NCI-H187 treated with DMSO at 0.1 percent for 48 hours (cell line): ENCODE measurements at places on chromosomes 5 and 9.

DNA sequence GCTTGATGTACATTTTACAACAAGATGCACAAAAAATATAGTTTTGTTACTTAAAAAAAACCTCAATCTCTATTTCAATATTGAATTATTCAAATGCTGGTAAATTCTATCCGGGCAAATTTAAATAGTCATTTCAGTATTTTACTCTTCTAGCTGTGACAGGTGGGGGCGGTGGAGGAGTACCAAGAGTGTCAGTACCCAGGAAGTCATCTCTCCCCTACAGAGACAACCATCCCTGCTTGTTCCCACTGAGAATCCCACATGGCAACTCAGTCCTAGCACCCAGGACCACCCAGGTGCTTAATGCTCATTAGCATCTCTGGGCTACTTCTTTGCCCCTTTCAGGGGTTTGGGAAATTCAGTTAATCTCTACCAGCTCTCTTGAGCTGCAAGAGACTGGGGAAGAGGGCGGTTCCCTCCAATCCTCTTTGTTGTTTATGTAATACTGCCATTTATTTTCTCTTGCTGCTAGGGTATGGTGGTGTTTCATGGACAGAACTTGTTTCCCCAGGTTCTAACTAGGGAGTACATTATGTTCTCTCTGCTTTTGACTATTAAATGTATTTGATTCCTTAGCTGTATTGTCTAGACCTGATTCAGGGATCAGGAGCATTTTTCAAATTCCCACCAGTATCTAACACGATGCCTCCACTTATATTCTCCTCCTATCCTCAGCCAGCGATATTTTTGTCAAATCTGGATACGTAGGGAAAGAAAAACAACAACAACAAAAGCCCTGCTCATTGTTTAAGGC lies 122.5 kb downstream of the CDH18 start:
- DNase-seq = no peak

DNA sequence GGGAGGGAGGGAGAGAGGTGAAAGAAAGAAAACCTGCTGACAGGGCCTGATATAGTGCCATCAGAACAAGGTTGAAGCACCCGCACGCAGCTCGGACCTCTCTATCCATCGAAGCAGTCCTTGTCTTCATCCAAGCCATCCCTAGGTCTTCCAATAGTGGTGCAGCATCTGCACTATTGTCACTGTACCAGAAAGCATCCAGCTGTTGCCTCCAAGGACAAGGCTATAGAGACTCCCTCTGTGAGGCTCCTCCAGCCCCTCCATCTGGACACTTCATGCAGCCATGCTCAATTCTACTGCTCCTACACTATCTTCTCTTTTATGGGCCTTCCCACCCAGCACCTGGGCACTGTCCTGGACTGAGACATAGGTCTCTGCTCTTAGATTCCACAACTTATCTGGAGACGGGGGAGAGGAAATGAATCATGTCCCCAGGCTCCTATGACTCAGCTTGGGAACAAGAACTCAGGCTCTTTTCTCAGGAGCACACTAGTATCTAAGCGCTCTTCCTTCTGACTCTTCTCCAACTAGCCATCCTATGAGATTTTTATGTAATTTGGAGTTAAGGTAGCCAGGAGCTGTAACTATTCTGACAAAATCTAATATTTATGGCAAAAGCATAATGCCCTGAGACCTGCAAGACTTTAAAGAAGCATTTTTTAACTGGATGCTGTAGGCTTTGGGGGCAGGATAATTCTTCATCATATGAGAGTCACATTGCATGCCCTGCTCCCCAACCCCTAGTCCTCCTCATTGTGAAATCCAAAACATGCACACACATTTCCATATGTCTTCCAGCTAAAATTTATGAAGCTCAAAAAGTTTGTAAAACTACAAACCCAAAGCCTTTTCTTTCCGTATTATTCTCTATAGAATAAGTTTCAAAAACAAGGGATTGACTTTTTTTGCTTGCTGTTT lies 446.8 kb downstream of the CCDC171 start:
- DNase-seq = no peak

- DNase-seq = peak; percentile 65
Measured at GRCh38 chr5:160438316-160439204, 16.9 kb downstream of the PTTG1 start.

- DNase-seq = no peak
Measured at GRCh38 chr9:89342948-89343347, 24.6 kb downstream of the SECISBP2 start.

DNA sequence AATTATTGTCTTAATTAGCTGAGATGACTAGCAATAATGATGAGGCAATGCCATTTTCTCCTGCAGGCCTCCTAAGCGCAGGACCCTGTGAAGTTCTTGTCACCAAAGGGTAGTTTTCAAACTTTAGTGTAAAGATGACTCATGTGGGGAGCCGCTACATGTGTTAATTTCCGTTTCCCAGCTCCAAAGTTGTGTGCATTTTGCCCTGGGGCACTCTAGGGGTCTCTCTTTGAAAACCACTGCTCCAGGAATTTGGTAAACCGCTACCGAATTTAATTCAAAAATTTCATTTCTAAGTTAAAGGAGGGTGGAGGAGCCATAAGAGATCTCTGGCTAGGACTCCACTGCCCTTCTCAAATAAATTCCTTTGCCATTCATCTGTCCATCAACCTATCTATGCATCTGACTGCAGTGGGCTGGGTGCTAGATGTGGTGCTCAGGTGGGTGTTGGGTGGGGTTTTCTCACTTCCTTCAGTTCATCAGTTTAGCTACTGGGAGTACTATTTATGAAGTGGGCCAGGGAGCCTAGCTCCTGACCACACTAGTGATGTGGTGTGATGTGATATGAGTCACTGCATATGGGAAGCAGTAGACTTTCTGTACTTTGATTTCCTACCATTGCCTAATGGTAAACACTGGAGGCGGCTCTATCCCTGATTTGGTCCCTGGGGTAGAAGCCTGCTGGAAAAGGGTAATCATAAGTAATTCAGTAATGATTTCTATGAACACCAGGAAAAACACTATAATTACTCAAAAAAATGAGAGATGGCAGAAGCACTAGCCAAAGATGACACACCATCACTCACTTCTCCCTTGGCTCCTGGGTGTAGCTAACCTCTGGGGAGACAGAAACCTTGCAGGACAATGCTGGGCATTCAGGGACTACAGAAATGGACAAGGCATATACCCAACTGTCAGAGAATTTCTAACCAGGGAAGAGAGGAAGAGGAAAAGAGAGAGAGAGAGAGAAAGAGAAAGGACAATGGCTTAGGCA lies 4.0 kb upstream of the ZSWIM6 start:
- DNase-seq = no peak

DNA sequence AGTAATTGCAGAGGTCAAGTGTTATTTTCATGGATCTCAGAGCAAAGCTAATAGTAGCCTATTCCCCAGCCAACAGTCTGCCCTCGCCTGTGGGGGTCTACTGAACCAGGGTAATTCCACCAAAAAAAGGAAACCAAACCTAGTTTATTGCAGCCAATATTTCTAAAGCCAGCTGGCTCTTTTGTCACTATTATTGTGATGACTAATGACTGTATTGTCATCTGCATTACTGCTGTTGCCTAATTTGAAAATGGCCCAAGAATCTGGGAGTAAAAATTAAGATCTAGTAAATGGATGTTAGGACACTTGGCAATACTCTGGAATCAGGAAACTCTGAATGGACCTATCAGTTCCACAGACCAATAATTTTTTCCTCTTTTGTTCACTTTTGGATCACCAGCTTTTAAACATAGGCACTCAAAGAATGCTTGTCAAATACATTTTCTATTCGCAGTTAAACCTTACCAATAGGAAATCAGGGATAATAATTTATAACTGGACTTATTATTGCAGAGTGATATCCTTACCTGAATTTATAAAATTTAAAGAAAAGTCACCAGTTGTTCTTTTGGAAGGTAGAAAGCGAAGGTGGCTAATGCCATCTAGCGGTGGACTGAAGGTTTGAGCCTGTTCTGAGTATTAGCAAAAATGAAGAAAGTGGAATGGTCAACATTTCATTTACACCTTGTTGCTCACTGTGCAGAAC lies 69.2 kb downstream of the SYK start:
- DNase-seq = no peak

- DNase-seq = no peak
Measured at GRCh38 chr5:149439899-149440542, 60.9 kb upstream of the IL17B start.

DNA sequence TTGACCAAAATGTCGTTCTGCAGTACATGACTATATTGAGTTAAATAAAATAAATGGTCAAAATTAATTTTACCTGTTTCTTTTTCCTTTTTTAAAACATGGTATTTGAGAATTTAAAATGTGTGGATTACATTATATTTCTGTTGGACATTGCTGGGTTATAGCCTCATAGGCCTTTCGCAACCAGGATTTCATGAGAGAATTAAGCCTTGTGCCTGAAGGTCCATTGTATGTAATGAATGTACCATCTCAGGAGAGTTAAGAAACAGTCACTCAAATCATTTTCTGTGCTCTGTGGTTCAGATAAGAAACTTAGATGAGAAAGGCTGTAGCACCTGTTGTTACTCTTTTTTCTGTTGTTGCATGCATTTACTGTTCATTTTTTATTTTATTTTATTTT lies 103.5 kb downstream of the ANGPTL2 start:
- no peak for DNase-seq

DNA sequence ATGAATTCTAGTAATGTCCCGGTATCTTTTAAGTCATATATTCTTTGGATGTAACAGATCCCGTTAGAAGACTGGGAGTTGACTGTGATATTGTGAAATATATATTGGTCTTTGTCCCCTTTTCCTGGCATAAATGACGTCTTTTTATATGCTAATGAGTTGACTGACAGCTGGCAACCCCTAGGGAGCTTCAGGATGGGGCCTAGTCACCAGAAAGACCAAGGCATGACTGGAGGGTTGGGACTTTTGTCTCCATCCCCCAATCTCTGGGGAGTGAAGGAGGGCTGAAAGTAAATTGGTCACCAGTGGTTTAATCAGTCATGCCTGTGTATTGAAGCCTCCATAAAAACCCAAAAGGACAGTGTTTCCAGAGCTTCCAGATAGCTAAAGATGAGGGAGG lies 241.6 kb downstream of the PJA2 start:
- no peak for DNase-seq

DNA sequence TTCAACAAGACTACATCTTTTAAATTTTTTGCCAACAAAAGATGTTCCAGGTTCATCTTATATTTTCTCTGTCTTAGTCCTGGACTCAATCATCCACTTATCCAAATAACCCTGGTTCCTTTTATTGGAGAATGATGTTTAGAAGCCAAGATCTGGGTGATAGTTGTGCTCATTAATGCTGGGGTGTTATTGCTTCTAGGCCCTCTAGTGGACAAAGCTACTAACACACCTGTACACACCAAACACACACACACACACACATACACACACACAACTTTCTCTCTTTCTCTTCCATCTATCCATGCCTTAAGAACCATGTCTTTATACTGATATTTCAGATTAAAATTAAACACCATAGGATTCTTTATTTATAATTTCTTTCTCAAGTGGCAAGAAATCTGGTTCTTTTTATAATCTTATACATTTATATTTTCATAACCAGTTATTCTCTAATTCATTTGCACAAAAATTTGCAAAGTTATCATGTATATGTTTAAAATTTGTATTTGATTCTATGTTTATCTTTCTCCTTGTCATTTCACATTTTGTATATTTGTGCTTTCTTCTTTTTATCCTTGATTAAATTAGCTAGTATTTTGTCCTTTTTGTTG lies 179.1 kb upstream of the SMIM23 start:
- no peak for DNase-seq
